ENCODE measurements at places on chromosomes 2 and 18. TPM values are rescaled to one million over a fixed set of nuclear protein-coding genes. Genes with fewer than 3 reads are reported as not detected.

- DNase-seq = no peak
These were observed 6.7 kb downstream of the GYPC start for GRCh38 chr2:126662621-126663020.

- DNase-seq = no peak
These were observed 65.4 kb upstream of the ASAP2 start for GRCh38 chr2:9141091-9141667.

The EHD3 gene
- 3.7 TPM for polyA plus RNA-seq

GRCh38 chr2:175707322-175707721 is 294.7 kb downstream of the LNPK start:
- DNase-seq = no peak

DNA sequence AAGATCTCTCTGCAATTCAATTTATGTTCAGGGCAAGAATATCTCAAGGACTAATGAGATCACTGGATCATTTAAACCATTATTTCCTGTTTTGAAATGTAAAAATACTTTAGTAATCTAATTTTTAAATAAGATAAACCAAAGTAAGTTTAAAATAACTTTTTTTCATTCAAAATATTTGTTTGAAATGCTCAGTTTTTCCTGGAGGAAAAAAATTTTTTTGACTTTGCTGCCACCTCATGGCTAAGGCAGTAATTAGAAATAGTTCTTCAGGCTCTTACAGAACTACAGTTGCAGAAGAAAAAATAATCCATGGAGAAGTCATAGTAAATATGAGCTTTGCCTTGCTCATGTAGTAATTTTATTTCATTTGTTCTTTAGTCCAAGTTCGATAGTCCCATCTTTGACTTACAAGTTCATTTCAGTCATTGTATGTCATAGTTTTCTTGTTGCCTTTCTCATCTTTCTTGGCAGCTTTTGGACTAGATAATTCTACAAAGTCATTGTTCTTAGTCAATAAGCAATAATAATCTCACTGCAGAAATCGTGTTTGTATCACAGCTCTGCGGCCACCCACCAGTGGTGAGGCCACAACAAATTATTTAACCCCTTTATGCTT is 127.4 kb downstream of the DPP4 start:
- no peak for DNase-seq

DNA sequence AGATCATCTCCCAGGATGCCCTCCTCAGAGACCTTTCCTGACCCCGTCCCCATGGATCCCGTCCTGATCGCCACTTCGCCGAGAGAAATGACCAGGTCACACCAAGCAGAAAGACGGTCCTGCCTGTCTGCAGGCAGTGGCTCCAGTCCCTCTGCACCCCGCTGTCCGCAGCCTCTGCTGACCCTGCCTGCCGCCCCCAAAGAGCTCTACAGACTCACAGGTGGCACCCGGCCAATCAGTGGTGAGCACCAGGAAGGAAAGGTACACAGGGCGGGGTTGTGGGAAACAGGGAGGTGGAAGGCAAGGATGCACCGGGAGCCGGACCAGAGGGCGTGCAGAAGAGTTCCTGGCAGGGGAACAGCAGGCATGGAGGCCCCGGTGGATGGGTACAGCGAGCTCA is 94.8 kb downstream of the NDUFA10 start:
- no peak for DNase-seq

DNA sequence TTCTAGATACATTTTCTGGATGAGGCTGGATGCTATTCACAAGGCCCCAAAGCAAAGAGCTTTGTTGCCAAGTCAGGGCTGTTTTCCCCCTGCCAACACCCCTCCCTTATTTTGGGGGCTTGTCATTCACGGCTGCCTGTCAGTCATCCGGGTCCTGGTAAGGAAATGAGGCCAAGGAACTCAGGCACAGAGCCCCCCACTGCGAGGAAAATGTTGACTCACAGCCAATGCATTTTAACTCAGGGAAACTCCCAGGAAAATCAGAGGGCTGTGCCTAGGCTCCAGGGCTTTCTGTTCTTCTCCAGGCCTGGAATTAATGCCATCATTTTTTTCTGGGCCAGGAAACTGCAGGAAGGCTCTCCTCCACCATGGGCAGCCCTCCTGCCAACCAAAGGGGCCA is 241.1 kb downstream of the SMAD2 start:
- DNase-seq = no peak

- DNase-seq = no peak
These were observed 165.0 kb downstream of the DIS3L2 start for GRCh38 chr2:232126301-232127099.

The TNS1 gene
- polyA plus RNA-seq = 111 TPM

DNA sequence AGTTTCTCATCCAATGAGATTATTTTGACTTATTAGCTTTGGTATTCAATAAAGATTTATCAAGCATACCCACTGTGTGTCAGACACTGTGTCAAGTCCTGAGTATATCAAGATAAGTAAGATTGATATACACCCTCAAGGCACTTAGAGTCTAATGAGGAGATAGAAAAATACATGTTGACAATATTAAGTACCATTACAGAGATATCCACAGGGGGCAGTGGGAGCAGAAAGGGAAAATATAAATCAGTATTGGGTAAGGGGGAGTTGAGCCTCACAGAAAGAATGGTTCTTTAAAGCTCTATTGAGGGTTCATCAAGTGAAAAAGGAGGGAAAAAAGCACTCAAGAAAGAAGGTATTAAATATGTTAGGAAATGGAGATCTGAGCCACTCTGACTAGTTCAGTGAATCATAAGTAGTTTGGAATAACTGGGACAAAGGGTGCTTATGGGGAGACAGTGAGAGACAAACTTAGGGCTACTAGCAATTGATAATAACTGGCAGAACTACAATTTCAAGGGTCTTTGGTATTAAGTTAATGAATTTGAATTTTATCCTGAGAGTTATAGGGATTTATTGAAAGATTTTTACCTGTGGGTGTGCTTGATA is 45.5 kb upstream of the SLC8A1 start:
- no peak for DNase-seq

DNA sequence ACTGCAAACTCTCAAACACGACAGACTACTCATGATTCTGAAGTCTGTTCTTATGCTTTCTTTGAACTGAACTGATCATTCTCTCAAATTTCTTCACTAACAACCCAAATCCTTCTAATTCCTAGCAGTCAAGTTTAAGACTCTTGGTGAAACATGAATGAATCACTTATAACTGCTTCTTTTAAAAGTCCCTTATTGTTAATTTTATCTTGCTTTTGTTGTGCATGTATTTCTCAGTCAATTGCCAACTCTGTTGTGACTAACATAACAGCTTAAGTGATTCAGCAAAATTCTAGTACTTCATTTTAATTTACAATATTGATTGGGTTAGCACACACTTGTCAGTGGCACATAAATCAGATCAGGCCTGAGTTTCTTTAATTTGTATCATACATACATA is 357.0 kb upstream of the FSIP2 start:
- DNase-seq = no peak

DNA sequence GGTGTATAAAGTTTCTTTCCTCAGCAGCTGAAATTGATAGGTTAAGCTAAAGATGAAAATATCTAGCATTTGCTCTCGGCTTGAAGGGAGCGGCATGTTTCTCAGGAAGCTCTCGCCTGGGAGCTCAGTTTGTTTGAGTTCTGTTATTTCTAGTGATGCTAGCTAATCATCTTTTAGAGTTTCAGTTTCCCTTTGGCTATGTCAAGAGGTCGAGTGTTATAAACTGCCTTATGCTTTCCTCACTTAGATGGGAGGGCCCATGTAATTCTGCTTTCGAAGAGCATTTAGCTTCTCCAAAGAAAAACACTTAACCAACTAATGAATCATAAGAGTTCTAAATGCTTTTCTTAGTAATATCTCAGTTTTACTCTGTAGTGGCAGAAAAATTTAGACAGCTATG is 33.6 kb downstream of the PLCL1 start:
- no peak for DNase-seq

DNA sequence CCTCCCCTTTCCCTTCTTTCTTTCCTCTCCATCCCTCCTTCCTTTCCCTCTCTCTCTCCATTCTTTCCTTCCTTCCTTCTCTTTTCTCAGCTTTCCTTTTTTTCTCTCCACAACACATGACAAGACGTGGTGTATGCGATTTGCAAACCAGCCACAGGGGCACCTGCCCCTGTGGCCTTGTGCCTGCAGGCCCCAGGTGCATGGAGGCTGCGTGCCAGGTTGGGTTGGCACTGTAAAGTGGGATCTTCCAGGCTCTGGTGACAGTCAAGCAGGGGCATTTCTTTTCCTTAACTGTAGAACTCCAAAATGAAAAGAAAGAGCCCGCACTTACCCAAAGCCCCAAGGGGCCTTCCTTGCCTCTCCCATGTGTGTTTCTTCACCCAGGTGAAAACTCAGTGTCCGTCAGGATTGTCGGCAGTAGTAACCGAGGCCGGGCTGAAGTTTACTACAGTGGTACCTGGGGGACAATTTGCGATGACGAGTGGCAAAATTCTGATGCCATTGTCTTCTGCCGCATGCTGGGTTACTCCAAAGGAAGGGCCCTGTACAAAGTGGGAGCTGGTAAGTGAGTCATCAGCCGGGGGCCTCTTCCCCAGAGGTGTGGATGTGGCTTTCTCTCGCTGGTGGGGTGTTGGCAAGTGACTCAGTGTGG is 50.9 kb downstream of the MARCO start:
- DNase-seq = no peak

GRCh38 chr2:10533811-10534321 is 85.7 kb upstream of the ODC1 start:
- no peak for DNase-seq

DNA sequence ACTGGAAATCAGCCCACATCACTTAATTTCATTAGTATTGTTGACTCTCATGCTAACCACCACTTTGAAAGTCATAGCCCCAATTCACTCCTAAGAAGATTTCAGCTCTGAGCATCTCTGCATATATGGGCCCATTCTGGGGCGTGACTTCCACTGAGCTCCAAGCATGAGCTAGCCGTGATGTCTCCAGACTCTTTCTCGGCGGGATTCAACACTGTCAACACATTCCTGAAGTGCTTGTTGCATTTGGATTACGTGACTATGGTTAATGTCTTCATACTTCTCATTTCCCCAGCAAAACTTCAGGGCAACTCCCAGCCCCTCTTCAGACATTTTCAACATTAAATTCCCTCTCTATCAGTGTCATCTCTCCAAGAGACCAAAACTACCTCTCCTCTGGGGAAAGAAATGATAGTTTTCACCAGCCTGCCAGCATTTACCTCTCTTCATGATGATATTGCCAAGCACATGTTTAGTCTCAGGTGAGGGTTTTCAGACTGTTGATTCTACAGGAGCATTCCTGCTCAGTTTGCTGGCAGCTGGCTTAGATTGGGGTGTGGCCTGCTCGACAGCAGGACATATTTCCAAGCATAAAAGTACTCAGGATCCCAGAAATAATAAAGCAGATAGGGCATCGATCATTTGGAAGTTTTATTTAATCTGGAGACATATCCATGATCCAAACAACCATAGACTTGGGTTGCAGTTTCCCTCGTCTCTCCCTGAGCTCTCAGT is 81.7 kb downstream of the FEZ2 start:
- DNase-seq = no peak

The CDH2 gene
- polyA plus RNA-seq = 4.4 TPM

- DNase-seq = no peak
These were observed 95.6 kb downstream of the SH3BP4 start for GRCh38 chr2:235047171-235048160.

DNA sequence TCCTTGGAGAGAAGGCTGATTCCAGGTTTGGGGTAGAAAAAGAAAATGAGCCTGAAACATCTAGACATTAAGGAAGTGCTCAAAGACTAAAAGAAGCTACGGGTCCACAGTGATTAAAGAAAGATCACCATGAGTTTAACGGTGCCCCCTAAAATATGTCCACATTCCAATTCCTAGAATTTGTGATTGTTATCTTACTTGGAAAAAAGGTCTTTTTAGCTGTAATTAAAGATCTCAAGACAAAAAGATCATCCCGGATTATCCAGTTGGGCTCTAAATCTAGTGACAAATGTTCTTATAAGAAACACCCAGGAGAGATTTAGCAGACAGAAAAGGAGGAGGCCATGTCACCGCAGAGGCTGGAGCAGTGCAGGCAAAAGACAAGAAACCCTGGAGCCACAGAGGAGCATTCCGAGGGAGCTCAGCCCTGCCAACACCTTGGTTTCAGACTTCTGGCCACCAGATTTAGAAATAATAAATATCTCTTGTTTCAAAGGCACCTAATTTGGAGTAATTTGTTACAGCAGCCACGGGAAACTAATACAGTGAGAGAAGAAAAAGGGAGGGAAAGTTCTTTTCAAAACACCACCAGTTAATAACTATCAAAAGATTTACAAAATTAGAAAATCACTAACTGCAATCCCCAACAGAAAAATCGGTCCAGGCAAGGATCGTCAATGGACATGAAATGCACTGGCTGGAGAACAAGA is 8.5 kb downstream of the UXS1 start:
- no peak for DNase-seq

The DNER gene
- polyA plus RNA-seq = 2.2 TPM

- DNase-seq = no peak
These were observed 153.7 kb upstream of the SERTAD2 start for GRCh38 chr2:64807417-64807816.

GRCh38 chr2:159551806-159552205 is 64.5 kb downstream of the BAZ2B start:
- DNase-seq = no peak

DNA sequence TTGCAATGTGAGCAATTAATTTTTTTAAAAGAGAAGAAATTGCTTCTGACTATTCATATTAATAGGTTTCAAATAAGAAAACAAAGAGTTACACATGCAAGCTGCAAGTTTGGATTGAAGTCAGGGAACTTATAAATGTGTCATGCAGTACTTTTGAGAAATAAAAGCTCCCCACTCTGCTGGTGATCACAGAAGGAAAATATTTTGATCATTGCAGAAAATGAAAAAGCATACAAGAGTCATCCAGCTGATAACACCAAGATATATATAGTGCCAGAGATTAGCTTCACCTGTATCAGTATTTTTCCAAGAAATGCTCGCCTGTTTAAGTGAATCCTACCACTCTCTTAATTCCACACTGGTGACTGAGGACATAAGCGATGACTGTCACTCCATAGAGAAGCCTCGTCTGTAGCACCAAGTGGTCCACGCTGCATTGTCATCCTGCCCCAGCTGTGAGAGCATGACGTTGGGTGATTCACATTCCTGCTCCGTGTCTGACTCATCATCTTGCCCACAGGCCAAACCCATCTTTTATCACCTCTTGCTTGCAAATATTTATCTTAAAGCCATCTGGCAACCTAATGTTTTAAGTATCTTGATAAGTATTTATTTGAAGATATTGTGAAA is 178.0 kb downstream of the ASXL3 start:
- DNase-seq = no peak

The TOGARAM2 gene
- polyA plus RNA-seq = 1.9 TPM

- no peak for DNase-seq
These were observed 16.9 kb upstream of the KIF1A start for GRCh38 chr2:240836781-240837467.

The ROCK2 gene
- 51.6 TPM for polyA plus RNA-seq

GRCh38 chr2:95059656-95060370 is 34.3 kb downstream of the MAL start:
- no peak for DNase-seq

The SLC4A3 gene
- polyA plus RNA-seq = 6.9 TPM

- no peak for DNase-seq
These were observed 110.2 kb downstream of the FIGN start for GRCh38 chr2:163625632-163626031.

The BMPR2 gene
- polyA plus RNA-seq = 30.6 TPM
